Ammon's horn (tissue), 1 donor: ENCODE measurements at places on chromosomes 13 and 19.

- no peak for DNase-seq
Measured at GRCh38 chr19:45403781-45404556, 900 bp downstream of the PPP1R13L start.

DNA sequence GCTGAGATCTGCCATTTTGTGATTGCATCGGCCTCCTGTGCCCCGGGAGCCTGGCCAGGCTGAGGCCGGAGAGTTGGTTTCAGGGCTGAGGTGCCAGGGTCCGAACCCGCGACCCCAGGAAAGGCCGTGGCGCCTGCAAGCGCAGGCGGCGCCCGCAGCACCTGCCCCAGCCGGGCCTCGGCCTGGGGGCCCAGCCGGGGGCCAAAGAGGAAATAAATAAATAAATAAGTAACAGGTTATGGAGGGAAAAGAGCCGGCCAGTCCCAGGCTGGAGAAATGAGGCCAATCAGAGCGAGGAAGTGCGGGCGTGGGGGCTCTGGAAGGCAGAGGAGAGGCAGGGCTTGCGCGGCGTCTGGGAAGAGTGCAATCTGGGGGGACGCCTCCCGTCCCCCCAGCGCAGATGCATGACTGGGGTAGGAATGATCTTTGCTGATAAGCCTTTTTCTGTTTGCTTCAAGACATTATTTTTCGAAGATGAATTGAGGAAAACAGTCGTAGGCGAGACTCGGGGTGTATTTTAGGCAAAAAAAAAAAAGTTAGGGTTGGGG lies 145.6 kb upstream of the ZNF536 start:
- DNase-seq, result peak; percentile 55

DNA sequence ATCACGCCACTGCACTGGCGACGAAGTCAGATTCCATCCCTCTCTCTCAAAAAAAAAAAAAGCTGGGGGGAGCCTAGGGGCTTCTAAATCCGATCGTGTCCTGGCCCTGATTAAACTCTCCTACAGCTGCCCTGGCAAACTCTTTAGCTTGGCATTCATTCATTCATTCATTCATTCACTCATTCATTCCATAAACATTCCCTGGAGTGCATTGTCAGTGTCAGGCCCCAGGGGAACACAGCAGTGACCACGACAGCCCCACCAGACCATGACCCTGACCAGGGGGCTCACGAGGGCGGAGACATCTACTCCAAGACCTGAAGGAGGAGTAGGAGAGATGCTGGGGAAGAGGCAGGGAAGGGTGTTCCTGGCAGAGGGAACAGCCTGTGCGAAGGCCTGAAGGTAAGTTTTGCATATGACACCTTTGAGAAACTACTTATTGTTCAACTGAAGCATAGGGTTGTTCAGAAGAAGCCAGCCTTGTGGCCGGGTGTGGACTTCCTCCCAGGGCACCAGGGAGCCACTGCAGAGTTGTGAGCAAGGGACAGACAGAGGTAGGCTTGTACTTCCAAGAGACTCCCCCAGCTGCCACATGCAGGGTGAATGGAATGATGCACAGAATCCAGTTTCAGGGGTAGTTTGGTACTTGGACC lies 24.5 kb downstream of the CEACAM16 start:
- DNase-seq, result no peak

DNA sequence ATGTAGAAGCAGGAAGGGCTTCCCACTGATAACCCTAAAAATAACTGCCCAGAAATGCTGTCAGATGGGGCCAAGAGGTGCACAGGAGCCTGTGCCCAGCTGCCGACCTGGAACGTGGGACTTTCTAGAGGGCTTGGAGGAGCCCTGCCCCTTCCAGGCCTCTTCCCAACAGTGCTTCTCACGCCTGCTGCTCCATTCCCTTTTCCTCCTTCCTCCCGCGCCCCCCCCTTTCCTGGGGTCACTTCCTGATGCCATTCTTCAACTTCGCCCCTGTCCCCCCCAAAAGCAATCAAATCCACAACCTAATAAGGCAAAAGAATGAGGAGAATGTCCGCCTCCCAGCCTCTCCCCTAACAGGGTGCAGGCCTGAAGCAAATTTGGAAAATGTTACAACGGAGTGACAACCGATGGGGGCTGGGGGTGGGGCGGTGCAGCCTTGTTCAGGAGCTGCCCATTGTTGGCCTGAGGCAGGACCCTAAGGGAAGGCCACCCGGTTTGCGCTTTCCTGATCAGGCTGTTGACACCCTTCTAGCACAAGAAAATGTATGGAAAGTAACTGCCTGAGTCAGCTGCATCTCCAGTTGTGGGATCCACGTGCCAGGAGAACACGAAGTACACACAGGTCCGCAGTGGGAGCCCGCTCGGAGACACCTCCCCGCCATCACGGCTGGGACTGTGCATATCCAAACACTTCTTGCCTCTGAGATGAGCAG lies 18.7 kb downstream of the ACTN4 start:
- no peak for DNase-seq

DNA sequence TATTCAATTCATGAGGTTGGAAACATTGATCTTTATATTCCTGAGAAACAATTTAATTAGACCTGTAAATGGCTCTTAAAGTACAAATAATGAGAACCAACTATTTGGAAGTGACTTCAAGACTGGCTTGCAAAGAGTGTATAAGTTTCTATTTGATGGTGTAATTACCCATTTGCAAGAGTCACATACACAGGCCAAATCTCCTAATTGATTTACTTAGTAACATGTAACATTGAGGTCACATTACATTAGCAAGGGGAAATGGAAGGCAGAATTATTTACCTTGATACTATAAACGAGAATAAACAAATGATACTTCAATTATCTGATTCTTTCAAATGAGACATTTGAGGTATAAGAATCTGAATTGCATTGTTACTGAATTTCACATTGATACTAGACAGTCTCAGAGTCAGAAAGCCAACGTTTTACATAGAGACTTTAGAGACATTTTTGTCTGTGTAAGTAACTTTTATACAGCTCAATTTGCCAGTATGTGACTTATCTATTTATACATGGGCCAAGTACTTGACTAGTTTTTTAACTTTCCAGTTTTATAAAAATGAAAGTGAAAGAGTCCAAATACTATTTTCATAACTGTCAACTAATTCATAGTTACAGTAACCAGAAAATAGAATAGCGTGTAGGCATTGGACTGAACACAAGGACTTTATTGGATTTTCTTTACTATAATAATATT lies 95.6 kb upstream of the RFC3 start:
- no peak for DNase-seq
